ENCODE measurements at places on chromosomes 2 and 18. TPM values are rescaled to one million over a fixed set of nuclear protein-coding genes. Genes with fewer than 3 reads are reported as not detected.

GRCh38 chr2:7333960-7334493, 416.8 kb downstream of the RNF144A start:
- no peak for DNase-seq

GRCh38 chr2:208827549-208828221, 421.1 kb downstream of the PTH2R start:
- DNase-seq, result no peak

Gene UGT1A10
- total RNA-seq, result not detected

DNA sequence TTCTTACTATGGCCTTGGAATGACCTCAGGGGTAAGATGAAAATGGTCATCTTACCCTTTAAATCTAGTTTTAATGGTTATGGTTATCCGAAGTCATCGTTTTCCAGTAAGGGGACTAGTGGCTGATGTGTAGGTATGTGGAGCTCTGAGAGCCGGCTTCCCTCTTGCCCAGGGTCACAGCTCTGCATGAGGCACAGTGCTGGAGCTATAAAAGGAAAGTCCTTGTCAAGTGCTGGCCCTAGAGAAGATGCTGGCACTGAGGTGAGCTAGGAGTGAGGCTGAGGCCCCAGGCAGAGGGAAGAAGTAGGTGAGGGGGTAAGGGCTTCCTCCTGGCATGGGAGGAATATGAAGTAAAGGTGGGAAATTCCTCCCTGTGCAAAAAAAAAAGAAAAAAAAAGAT, 35.0 kb downstream of the SMARCAL1 start:
- no peak for DNase-seq

- no peak for DNase-seq
These were observed 293.9 kb upstream of the PARD3B start for GRCh38 chr2:204251158-204251997.

GRCh38 chr2:30355306-30355705, 91.7 kb upstream of the LCLAT1 start:
- no peak for DNase-seq

DNA sequence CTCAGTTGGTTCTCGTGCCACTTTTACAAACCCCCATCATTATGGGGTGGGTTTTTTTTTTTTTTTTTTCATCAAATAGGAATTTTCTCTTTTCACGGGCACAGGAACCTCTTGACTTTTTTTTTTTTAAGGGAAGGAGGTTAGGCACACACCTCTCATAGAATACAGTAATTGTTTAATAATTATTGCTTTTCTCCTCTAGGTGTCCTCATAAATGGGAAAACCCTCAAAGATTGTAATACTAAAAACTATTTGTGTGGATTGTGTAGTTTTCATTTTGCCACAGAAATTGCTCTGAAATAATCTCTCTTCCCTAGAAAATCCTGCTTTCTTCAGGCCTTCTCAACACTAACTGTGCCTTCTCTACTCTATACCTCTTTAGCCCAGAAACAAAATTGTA, 147.3 kb downstream of the GREB1L start:
- no peak for DNase-seq

GRCh38 chr2:213086571-213086970, 64.8 kb downstream of the IKZF2 start:
- DNase-seq, result no peak

DNA sequence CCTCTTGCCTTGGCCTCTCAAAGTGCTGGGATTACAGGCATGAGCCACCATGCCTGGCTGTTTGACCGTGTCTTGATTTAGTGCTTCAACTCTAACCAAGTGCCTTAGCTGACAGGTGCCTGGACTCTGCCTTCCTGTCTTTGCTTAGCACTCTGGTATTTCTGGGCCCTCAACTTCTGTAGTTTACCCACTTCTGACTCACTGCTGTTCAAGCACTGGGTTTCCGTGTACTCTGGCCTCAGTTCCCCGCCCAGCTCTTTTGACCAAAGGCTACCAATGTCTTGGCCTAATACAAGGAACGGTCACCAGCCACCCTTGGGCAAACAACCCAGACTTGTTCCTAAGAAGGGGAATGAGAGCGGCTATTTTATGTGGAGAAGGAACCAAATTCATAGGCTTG, 35.7 kb upstream of the CABLES1 start:
- DNase-seq, result no peak

DNA sequence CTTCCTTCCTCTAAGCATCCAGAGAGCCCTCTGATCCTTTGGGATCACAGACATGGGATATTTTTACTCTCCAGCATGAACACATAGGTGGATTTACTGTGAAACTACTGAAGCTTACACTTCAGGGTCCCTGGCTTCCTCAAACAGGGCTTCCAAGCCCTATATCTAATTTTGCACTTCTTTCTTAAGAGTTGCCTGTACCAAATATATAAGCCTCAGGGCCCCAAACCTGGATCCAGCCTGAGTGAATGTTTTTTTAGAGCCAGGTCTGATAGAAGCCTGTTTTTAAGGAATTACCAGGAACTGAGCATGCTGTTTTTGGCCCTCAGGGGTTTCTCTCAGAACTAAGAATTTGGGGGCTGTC, 13.2 kb upstream of the KCMF1 start:
- DNase-seq, result no peak

GRCh38 chr2:236661061-236661761, 91.6 kb downstream of the ACKR3 start:
- peak; percentile 63 for DNase-seq

- no peak for DNase-seq
These were observed 36.4 kb upstream of the ZCCHC2 start for GRCh38 chr18:62486290-62486964.

- no peak for DNase-seq
These were observed 186.5 kb upstream of the COPS8 start for GRCh38 chr2:236899146-236899545.

DNA sequence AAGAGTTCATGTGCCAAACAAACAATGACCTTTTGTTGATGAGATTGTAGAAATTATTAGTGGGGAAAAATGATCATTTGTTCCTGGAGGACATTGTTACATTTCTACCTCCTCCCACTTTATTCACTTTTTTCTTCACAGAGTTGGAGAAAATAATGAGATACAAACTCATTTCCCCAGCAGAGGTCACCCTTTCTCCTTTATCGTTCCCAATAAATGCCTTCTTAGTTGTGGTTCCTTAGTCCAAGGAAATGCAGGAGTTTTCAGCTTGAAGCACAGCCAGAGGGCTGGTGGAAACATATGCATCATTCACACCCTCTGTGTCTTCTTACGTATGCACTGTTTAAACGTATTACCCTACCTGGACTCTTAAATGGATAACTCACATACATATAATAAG, 108.8 kb downstream of the SLC4A3 start:
- no peak for DNase-seq

DNA sequence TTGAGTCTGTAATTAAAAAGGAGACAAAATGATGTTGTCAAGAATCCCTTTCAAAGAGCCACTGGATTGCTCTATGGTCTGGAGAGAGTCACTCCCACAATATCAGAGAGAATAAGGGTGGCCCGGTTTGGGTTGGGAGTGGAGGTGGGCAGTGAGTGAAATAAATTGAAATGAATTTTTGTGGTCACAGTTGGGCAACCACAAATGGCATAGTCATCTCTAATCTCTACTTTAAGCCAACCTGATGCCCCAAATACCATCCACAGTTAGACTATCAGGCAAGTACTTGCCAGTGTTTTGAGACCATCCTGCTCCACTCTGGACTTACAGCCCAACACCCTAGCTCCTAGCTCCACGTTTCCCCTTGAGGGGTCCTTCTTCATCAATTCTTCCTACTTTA, 559.7 kb downstream of the BCL11A start:
- DNase-seq, result no peak

- DNase-seq, result no peak
These were observed 39.2 kb upstream of the ZNF385B start for GRCh38 chr2:179900655-179901054.

Gene INHA
- not detected for total RNA-seq
